ENCODE measurements at places on chromosomes 1 and 21. TPM values are rescaled to one million over a fixed set of nuclear protein-coding genes. Genes with fewer than 3 reads are reported as not detected.

DNA sequence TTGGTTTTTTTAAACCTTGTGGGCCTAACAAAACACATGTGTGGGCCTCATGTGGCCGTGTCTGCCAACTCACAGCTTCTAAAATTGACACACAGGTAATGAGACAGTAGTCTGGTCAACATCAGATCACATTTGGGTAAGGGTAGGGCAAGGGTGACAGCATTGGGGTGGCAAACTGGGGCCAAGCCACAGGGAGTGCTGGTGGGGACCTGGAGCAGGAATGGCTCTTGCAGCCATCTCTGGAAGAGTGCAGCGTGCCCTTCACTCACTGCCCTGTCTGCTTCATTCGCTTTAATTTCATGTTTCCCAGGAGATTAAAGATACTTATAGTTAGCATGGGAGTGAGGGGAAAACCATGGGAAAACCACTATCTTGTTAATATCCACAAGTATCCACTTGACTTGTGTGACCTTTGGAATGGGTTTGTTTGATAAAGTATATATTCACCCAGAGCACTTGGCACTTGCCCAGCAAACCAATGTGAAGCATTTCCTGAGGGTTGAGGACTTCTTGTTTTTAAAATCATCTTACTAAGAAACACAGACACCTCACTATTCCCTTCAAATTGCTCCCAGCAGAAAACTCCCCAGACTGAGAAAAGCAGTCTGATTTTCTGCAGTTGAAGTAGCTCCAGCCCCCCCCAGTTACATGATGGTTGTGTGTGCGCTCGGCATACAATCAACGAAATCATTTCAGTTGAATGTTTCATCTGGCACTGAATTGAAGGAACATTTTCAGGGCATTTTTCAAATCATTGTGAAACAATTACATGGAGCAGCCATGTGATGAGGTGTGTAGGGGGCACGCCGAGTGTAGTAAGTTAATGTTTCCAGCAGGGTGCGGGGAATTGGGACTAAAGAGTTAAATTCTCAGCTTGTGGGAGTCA lies 175.7 kb downstream of the VPS13D start:
- DNase-seq: peak; percentile 69
- no peak overlapping the region for H3K27ac ChIP-seq
- H3K36me3 ChIP-seq: peaks cover 2% of the 10 kb centered on the region
- no peak overlapping the region for H3K4me3 ChIP-seq
- peaks cover 6% of the 10 kb centered on the region for H3K4me1 ChIP-seq

The RGS8 gene
- 0.01 TPM for polyA plus RNA-seq

DNA sequence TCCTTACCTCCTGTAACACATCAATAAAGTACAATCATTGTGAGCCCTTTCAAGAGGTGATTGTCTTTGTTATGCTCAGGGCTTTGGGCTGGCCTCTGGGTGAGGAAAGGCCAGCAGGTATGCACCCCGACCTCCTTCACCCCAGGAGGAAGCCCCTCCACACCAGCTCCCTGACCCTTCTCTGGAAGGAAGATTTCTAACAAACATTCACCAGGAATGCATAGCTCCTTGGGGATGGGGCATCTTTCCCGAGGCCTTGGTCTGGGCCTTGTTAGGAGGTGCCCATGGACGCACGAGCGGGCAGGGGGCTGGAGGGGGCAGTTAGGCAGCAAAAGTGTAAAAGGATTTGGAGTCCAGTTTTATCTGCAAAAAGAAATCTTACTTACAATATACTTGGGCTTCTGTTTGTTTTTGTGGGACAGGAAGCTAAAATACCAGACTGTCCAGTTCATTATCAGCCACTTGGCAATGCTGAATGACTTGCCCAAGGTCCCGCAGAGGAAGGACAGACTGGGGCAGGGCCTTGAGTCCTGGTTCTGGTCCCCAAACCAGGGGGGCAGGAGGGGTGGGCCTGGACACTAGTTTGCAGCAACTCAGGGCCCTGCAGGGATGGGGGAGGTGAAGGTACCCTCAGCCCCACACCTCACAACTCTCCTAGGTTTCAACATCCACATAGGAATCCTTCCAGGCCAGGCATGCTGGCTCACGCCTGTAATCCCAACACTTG lies 10.1 kb downstream of the ZC3H12A start:
- H3K36me3 ChIP-seq: peaks cover 76% of the 10 kb centered on the region
- H3K4me1 ChIP-seq: peaks cover 15% of the 10 kb centered on the region
- peak overlapping the region; percentile 82 for H3K27ac ChIP-seq
- H3K27me3 ChIP-seq: no peaks in the 10 kb centered on the region

The CD5L gene
- polyA plus RNA-seq: not detected

- H3K27me3 ChIP-seq: no peaks in the 10 kb centered on the region
- no peak for DNase-seq
- no peaks in the 10 kb centered on the region for H3K36me3 ChIP-seq
- H3K4me3 ChIP-seq: no peak overlapping the region
Observed at GRCh38 chr1:234512451-234512861, 33.5 kb upstream of the TARBP1 start.

The VWA5B1 gene
- not detected for polyA plus RNA-seq

DNA sequence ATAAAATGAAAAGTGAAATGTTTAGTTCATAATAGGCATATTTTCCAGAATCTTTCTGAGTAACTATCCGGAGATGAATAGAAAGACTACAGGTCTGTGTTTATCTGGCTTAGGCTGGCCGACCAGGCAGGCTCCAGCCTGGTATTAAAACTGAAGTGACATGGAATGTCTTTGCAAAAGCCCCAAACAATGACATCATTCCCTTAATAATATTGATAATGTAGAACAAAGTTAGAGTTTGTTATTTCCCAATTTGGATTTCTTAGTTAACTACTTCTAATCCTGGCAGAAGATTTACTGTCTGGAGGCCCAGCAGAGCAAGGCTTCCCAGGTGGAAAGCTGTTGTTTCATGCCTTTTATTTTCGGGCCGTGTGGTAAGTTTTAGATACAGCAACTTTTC lies 207.7 kb downstream of the GREM2 start:
- no peaks in the 10 kb centered on the region for H3K4me1 ChIP-seq
- no peak overlapping the region for H3K27ac ChIP-seq
- H3K27me3 ChIP-seq: no peaks in the 10 kb centered on the region
- DNase-seq: no peak

The IVL gene
- polyA plus RNA-seq: not detected

DNA sequence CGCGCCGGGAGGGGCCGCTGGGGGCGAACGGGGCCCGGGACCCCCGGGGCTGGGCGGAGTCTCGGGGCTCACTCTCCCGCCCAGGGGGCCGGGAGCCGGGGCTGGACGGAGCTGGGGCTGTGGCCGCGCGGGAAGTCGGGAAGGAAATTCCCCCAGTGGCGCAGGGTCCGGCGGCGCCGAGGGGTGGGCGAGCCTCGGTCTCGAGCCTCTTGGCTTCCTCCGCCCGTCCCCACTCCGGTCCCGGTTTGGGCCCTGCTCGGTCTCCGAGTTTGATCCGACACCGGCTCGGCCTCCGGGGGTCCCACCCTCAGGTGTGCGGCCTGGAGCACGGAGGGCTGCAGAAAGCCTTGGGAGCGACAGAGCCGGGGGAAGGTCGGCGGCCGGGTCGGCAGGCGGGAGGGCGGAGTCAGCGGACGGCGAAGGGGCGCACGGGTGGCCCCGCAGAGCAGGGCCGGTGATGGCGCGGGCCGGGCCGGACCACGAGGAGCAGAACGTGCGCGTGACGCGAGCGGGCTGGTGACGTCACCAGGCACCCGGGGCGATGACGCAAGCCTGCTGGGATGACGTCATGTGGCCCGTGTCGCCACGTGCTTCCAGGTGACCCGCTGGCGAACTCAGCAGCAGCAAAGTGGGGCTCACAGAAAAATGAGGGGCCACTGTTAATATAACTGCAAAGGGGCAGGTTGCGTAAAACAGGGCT lies 610 bp upstream of the HES4 start:
- H3K27ac ChIP-seq: peak overlapping the region; percentile 95
- no peaks in the 10 kb centered on the region for H3K4me1 ChIP-seq
- H3K4me3 ChIP-seq: peak overlapping the region; percentile 73
- peaks cover 15% of the 10 kb centered on the region for H3K36me3 ChIP-seq
- DNase-seq: peak; percentile 89

DNA sequence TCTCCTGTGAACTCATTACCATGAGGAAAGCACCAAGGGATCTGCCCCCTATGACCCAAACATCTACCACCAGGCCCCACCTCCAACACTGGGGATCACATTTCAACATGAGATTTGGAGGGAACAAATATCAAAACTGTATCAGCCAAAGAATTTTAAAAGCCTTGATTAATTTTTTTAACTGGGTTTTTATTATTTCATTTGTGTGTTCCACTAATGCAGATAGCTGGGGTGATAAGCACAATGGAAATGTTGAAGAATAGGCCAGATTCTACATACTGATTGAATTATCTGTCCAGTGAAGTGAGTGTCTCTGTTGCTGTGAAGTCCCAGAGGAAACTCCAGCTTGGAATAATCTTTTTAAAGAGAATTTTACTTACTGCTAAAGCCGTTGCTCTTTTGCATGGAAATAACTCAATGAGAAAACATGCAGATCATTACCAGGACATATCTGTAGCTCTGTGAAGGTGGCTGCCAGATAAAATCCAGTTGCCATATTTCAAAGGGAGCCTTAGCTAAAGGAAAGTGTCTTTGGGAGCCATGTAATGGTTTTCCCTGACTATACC lies 44.4 kb upstream of the DHCR24 start:
- no peak overlapping the region for H3K4me3 ChIP-seq
- DNase-seq: no peak
- H3K27me3 ChIP-seq: no peaks in the 10 kb centered on the region
- no peaks in the 10 kb centered on the region for H3K4me1 ChIP-seq
- no peak overlapping the region for H3K27ac ChIP-seq
- H3K36me3 ChIP-seq: no peaks in the 10 kb centered on the region

The S100A2 gene
- 5.4 TPM for polyA plus RNA-seq

The BTBD19 gene
- polyA plus RNA-seq: 1.1 TPM

DNA sequence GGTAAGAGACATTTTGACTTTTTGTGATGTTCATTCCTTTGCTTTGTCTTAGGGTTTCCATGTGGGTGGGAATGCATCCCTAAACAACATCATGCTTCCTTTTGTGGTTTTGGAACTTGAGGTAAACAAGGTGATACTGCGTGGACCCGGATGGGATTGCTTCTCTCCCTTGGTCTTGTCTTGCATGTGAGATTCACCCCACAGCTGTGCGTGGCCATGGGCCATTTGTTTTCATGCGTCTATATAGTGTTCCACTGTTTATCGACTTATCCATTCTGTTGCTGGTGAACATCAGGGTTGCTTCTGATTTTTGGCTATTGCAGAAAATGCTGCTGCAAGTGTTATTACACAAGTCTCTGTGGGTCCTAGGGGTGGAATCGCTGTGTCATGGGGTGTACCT lies 21.1 kb downstream of the CRYAA start:
- H3K27ac ChIP-seq: no peak overlapping the region
- no peaks in the 10 kb centered on the region for H3K36me3 ChIP-seq
- DNase-seq: no peak
- no peaks in the 10 kb centered on the region for H3K4me1 ChIP-seq
- no peak overlapping the region for H3K4me3 ChIP-seq

- H3K36me3 ChIP-seq: no peaks in the 10 kb centered on the region
- no peak overlapping the region for H3K27ac ChIP-seq
- H3K4me1 ChIP-seq: no peaks in the 10 kb centered on the region
- no peak overlapping the region for H3K4me3 ChIP-seq
- DNase-seq: no peak
Observed at GRCh38 chr1:161187311-161187710, 10.0 kb upstream of the B4GALT3 start.

The NFIA gene
- 2.5 TPM for polyA plus RNA-seq

DNA sequence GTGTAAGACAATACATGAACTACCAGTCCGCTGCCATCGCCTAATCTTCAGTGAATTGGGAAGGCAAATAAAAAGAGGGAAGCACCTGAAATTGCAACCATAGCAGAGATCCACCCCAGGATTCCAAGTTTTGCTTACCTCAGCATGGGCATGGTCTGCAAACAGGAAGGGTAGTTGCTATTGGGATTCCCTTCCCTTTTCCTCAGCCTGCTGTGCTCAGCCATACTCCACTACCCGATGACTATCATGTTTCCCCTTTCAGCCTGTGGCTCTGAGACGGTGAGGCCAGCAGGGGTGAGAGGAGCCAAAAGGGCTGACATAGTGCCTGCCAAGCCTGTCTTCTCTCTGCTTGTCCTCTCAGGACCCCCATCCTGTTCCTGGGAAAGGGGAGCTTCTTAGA lies 64.2 kb downstream of the GPR137B start:
- peaks cover 2% of the 10 kb centered on the region for H3K36me3 ChIP-seq
- H3K27ac ChIP-seq: no peak overlapping the region
- H3K4me3 ChIP-seq: no peak overlapping the region
- H3K27me3 ChIP-seq: no peaks in the 10 kb centered on the region
- DNase-seq: no peak

The CFAP141 gene
- not detected for polyA plus RNA-seq

DNA sequence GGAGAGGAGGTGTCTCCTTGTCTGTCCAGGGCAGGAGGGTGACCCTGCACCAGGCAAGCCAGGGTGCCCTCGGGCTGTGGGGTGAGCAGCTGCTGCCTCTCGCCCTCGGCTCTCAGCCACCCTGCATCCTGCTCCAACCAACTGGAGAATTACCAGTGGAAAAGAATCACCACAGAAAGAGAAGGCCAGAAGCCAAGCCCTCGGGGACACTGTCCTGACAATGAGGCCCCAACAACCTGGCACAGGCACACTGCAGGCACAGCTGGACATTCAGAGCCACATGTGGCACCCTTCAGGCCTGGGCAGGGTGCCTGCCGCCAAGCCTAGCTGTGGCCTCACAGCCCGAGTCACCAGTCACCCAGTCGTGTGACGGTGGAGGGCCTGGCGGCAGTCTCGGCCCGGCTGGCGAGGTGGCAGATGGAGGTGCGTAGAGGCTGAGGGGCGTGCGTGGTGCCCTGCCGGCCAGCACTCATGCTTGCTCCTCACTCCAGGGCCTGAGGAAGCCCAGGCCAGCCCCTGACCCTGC lies 12.0 kb downstream of the MEGF6 start:
- no peaks in the 10 kb centered on the region for H3K4me1 ChIP-seq
- H3K36me3 ChIP-seq: peaks cover 4% of the 10 kb centered on the region
- no peak for DNase-seq
- no peak overlapping the region for H3K27ac ChIP-seq

- peak overlapping the region; percentile 58 for H3K27ac ChIP-seq
- H3K27me3 ChIP-seq: no peaks in the 10 kb centered on the region
- peaks cover 6% of the 10 kb centered on the region for H3K4me1 ChIP-seq
- DNase-seq: peak; percentile 75
Observed at GRCh38 chr21:35529171-35529863, 480.2 kb upstream of the RUNX1 start.

GRCh38 chr21:35149698-35150097 lies 100.6 kb upstream of the RUNX1 start:
- no peaks in the 10 kb centered on the region for H3K27me3 ChIP-seq
- no peaks in the 10 kb centered on the region for H3K36me3 ChIP-seq
- H3K27ac ChIP-seq: no peak overlapping the region
- no peak overlapping the region for H3K4me3 ChIP-seq
- no peaks in the 10 kb centered on the region for H3K4me1 ChIP-seq

DNA sequence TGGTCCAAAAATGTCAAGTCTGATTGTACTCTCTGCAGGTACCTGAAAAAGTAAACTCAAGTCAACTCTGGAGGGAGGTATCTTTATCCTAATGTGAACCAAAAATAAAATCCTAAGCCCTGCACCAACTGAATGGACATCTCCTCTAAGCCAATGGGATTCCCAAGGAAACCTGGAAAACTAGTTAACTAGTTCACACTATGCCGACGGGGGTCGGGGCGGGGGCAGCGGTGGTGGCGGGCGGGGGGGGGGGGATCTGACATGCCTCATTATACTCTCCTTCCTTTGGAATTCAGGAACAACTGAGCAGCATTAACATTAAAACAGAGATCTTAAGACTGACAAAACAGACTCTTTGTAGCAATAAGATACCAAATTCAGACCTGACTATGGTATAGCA lies 452.6 kb upstream of the CAMK1G start:
- H3K4me1 ChIP-seq: no peaks in the 10 kb centered on the region
- no peak overlapping the region for H3K4me3 ChIP-seq
- no peaks in the 10 kb centered on the region for H3K36me3 ChIP-seq
- DNase-seq: no peak
- H3K27me3 ChIP-seq: peaks cover 3% of the 10 kb centered on the region
